Left colon (tissue), 2 donors: ENCODE measurements at places on chromosomes 1 and 21.

DNA sequence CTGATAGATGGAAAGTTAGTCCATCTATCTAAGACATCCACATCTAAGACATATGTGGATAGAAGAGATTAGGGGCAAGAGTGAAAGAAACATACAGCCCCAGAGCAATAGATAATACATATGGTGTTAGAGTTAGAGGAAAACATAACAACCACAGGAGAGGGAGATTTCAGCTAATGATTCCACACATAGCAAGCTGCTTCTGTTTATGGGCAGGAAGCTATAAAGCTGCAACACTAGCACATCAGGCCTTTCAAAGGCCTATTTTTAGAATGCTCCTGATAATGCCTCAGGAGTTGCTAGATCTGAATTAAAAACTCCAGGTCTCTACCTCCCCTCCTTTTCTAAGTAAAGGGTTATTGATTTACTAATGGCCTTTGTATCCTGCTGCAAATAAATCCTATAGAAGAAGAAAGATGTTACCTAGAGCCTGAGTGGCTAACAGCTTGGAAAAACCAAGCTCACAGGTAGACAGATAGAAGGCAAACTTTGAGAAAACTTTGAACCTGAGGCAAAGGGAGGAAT lies 36.1 kb downstream of the BRINP2 start:
- no peak for DNase-seq

- no peak for DNase-seq
Measured at GRCh38 chr1:3788756-3789420, 7.4 kb downstream of the LRRC47 start.

- DNase-seq = no peak
Measured at GRCh38 chr21:25688275-25689155, 46.2 kb downstream of the ATP5PF start.

GRCh38 chr1:220841293-220841692 lies 38.0 kb upstream of the HLX start:
- no peak for DNase-seq

DNA sequence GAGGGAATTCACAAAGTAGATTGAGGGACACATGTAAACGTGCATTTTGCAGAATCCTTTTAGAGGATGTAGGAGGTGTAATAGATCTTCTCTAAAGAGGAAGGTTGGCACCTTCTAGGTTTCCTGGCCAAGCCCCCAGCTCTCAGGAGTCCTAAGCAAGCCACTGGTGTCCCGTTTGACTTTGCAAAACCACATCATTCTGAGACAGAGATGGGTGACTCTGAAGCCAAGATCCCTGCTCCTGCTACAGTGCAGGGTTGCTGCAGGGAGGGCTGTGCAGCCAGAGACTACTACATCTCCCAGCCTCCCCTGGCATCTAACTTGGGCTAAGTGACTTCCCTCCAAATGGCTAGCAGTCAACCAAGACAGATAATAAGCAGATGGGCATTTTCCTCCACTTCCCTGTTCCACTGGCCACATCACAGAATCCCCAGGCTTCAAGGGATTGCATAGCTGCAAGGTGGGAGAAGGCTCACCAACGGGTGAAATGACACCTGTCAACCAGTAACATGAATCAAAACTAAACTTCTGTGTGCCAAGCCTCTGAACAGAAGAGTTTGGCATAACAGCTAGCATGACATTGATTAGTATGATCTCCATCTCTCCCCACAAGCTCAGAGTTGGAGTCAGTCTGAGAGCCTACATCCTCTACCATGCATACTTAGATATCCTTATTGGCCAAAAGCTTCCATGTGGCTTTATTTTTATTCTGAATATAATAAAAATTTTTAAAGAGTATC lies 129.6 kb upstream of the COA6 start:
- DNase-seq = no peak
